Natural killer cell treated with Interleukin-12 subunit alpha and Interleukin-12 subunit beta and Interleukin-15 and Interleukin-18, amount 100 ng/mL, for 72 hours (primary cell): ENCODE measurements at places on chromosomes 5 and 9.

DNA sequence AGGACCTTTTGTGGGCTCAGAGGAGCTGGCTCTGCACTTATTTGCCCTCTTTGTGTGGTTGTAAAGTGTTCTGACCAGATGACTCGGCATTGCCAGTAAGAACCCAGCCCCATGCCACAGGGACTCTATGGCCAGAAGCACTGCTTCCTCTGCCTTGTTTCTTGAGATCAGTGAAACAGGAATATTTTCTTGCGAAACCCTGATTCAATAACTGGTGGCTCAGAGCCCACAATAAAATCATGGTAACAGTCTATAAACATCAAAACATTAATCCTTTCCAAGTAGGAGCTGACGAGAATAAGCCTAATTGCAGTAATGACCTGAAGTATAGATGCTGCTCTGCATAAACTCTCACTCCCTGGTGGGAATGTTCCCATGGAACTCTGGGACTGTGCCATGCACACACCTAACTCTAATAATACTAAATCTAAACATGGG is 344.3 kb downstream of the ZNF608 start:
- no peak for DNase-seq

- no peak for DNase-seq
These were observed 65.0 kb downstream of the UGCG start for GRCh38 chr9:111961575-111961974.

- no peak for DNase-seq
These were observed 17.4 kb upstream of the ARSI start for GRCh38 chr5:150320044-150320613.

DNA sequence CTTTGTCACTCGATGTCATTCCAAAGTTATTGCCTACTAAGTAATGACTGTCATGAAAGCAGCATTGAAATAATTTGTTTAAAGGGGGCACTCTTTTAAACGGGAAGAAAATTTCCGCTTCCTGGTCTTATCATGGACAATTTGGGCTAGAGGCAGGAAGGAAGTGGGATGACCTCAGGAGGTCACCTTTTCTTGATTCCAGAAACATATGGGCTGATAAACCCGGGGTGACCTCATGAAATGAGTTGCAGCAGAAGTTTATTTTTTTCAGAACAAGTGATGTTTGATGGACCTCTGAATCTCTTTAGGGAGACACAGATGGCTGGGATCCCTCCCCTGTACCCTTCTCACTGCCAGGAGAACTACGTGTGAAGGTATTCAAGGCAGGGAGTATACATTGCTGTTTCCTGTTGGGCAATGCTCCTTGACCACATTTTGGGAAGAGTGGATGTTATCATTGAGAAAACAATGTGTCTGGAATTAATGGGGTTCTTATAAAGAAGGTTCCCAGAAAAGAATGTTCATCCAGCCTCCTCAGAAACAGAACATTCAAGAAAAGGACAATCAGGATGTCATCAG is 11.3 kb downstream of the TLR4 start:
- no peak for DNase-seq

GRCh38 chr9:546235-546634 is 295.3 kb upstream of the DMRT1 start:
- DNase-seq = no peak

DNA sequence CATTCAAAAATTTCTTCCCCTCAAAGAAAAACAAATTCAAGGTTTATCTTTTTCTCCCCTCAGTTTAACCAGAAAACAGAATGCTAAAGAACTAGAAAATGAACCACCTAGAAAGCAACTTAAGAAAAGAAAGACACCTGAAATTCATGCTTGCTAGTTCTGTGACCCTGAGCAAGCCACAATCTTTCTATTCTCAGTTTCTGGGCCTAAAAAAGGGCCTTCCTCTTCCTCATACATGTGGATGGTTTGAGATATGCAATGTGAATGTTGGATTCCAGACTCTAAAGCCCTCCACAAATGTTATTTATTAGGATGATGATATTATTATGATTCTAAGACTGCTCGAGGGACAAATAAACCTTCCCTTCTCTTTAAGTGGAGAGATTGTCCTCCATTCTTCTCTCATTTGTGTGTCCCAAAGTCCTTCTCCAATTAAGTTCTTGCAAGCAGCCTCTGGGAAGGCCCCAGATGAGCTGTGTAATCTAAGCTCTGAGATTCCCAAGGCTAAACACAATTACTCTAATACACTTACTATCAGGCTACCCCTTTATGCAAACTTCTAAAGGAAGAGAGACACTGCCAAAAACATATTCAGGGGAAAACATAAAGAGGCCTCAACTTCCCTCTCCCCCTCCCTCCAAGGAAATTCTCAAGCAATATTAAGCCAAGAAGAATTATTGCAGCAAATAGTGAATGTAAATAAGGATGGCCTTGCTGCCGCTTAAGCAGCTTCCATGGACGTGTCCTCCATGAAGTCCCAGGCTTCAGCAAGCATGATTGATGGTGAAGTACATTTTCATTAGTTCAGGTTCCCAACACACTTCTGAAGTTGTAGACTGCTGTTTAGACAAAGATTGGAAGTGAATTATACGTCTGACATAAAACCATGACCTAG is 80.2 kb downstream of the PRKACG start:
- no peak for DNase-seq

GRCh38 chr9:137247135-137247915 is 3.8 kb upstream of the STPG3 start:
- no peak for DNase-seq

- no peak for DNase-seq
These were observed 334.7 kb downstream of the NR2F1-AS1 start for GRCh38 chr5:93246090-93246855.

DNA sequence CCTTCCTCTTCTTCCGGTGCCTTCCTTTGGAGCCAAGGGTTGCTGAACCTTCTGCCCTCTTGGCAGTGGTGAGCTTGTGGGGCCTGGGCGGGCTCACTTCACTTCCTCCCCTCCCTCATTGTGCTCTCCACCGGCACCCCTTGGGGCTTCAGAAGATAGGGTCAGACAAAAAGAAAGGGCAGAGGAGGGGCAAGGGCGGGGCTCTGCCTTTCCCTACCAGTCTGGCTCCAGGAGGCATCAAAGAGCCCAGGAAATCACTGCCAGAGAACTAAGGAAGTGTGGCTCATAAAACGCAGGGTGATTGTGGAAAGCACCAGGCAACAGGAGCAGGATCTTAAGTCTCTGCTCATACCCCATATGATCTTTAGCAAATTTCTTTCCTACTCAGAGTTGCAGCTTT is 34.8 kb downstream of the ACOT12 start:
- no peak for DNase-seq

GRCh38 chr5:101543780-101544179 is 640.7 kb upstream of the ST8SIA4 start:
- no peak for DNase-seq

DNA sequence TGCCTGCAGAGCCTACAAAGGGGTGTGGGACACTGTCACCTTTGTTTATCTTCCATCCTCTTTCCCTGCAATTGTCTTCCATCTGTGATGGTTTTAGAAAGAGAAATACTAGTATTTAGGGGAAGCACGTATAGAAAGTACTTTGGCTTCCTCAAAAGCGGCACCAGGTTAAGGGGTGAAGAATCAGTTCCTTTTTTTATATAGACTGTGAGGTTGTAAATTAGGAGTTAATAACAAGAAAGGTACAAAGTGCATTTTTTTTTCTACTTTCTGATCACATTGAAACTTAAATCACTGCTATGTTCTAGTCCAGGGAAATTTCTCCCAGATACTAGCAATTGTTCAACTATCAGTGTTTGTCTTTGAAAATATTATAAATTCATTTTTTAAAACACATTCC is 219.3 kb downstream of the CEMIP2 start:
- DNase-seq = no peak

DNA sequence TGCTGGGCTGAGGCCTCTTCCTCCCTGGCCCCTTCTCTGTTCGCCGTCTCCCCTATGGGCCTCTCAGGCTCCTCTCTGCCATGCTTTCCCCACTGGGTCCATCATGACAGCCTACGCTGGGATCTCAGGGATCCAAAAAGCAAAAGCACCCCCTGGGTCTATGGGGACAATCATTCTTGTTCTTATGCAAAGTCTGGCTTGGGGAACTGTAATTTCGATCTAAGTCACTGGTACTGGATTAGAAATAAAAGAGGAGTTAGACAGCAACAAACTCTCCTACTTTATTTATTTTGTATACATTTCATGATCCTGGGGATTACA is 86.6 kb downstream of the SLC38A9 start:
- no peak for DNase-seq

GRCh38 chr5:67795781-67796477 is 419.6 kb upstream of the PIK3R1 start:
- DNase-seq = no peak

DNA sequence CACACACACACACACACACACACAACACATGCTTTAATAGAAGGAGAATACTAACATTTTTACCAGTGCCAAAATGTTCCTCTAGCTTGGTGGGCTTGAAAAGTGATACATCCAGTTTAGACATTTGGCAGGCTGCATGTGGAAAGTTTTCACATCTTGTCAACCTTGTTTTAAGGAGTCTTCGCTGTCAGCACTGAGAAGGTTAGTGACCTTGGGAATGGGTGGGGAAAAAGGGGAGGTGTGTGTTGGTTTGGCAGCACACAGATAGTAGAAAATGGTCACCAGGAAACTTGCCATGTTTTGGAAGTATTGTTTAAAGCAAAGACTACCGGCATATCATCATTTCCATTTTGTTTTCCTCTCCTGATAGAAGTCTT is 346.5 kb upstream of the ADAMTSL1 start:
- DNase-seq = no peak

- no peak for DNase-seq
These were observed 16.0 kb downstream of the SH3PXD2B start for GRCh38 chr5:172438319-172438668.

DNA sequence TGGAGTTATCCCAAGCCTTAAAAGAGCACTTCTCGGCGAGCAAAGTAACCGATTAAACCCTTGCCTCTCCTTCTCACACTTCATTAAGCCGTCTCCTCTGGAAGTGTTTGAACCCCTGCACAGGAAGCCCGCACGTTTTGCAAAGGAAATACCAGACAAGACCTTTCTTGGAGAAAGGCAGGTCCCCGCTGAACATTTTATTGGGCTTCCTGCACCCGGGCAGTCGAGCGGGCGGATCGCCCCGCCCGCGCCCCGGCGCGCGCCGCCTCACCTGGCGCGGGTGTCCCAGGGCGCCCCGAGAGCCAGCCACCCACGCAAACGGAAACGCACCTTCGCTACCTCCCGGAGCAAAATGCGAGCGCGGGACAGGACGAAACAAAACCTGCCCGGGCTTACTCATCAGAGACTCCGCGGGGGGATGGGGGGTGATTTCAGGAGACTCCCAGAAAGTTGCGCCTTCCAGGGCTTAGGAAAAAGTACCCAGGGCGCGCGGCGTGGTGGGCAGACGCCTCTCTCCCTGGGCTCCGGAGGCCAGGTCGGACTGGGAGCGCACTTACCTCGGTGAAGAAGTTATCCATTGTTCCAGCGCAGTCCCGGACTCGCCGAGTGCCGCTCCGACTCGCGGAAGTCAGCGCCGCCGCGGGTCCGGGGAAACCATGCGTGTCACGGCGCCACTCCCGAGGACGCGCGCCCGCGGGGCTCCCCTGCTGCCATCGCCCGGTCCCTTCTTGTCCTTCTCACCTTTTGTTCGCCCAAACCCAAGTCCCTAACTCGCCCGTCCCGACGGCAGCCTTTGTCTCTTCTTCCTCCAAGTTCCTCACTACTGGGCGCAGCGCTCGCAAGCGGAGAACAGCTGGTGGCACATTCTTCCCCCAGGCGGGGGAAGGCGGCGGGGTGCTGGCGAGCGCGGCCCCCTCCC is 598 bp downstream of the MYO10 start:
- no peak for DNase-seq

DNA sequence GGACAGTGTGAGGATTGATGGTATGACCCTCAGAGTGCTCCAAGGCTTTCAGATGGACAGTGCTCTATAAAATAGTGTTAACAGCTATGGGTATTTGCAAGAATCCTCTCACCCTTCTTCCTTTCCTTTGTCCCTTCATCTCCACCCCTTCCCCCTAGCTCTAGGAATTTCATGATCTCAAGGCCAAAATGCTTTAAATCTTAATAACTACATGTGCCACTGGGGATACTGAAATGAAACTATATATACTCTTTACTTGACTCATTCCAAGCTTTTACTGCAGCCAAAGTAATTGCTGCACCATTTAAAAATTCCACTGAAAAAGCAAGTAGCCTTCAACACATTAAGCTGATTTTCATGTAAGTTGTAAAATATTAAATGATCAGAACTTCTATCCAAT is 361.6 kb upstream of the SLC30A5 start:
- DNase-seq = no peak

GRCh38 chr5:3284506-3284905 is 311.1 kb upstream of the IRX1 start:
- no peak for DNase-seq

- no peak for DNase-seq
These were observed 51.2 kb downstream of the SAR1B start for GRCh38 chr5:134581241-134581981.

GRCh38 chr5:59041355-59041754 is 458.5 kb downstream of the RAB3C start:
- no peak for DNase-seq

DNA sequence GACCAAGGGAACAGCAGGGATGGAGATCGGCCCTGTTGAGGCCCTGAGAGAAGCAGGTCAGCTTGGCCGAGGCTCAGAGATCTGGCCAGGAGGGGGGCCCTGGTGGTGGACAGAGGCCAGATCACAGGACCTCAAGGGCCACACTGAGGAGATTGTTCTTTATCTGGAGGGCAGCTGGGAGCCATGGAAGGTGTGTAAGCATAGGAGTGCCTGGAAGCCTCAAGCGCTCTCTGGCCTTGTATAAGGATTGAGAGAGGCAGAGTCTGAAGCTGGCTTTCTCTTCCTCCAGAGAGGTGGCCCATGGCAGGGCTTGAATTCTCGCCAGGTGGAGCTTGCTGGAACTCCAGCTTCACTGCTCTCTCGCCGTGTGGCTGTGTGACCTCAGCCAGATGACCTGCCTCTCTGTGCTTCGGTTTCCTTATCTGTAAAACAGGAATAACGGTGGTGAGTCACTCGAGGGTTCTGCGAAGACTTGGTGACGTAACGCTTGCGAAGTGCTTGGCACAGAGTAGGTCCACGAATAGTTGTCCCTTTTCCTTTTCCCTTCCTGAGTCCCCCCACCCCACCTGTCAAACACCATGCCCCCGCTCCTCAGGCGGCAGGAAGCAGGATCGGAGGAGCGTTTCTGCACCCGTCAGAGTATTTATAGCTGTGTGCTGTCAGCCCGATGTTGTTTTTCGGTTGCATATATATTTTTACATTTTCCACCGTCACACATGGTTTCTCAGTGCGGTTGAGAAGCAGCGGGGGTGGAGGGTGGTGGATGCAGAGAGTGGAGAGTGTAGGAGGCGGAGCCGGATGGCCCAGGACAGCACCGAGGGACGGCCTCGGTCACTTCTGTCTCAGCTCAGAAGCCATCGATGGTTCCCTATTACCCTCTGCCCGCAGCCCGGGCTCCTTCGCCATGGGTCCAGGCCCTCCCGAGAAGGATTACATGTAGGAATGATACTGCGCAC is 17.0 kb upstream of the CRB2 start:
- DNase-seq = peak; percentile 85

GRCh38 chr5:164289526-164289925 is 784.1 kb downstream of the MAT2B start:
- no peak for DNase-seq

DNA sequence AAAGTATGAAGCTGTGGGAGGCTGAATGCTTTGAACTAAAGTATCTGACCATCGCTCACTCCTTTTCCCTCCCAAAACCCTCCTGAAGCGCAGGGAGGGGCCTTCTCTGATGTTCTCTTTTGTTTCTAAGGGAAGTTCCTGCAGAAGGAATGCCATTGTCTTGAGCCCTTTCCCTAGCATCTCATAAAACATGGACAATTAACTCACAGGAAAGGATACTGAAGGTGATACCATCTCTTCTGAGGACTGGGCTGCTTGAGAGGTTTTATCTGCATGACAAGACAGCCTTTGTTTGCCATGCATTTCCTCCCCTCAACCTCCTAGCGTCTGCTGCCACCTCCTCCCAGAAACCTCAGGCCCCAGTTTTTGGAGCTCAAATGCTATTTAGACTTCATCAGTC is 4.3 kb upstream of the RMND5B start:
- no peak for DNase-seq
